ENCODE measurements at places on chromosomes 5 and 9.

GRCh38 chr9:70607926-70608325 lies 193.5 kb upstream of the KLF9 start:
- peak; percentile 67 for DNase-seq

DNA sequence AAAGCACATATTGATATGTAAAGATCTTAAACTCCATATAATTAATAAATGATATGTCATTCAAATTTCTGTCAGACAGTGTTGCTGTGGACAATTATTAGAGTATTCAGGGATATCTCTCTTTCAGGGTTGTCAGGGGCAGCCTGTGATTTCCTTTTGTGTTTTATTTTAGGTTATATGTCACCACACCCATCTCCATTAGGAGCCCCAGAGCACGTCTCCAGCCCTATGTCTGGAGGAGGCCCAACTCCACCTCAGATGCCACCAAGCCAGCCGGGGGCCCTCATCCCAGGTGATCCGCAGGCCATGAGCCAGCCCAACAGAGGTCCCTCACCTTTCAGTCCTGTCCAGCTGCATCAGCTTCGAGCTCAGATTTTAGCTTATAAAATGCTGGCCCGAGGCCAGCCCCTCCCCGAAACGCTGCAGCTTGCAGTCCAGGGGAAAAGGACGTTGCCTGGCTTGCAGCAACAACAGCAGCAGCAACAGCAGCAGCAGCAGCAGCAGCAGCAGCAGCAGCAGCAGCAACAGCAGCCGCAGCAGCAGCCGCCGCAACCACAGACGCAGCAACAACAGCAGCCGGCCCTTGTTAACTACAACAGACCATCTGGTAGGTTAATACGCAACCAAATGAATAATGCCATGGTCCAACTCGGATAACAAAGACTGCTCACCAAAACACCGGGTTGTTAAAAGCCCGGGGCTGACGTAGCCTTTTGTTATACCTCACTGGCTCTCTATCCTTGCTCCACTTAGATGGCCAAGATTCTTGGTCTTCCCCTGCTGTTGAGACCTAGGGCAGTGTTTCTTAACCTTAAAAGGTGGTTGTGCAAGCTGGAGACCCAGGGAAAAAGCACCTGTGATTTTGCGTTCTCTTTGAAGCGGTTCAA lies 24.4 kb downstream of the SMARCA2 start:
- DNase-seq, result no peak

- DNase-seq, result no peak
Measured at GRCh38 chr9:86340356-86341006, 13.7 kb downstream of the TUT7 start.

GRCh38 chr5:133384120-133384855 lies 228.1 kb downstream of the FSTL4 start:
- DNase-seq, result no peak

- DNase-seq, result no peak
Measured at GRCh38 chr5:140609126-140609525, 23.8 kb downstream of the CD14 start.

DNA sequence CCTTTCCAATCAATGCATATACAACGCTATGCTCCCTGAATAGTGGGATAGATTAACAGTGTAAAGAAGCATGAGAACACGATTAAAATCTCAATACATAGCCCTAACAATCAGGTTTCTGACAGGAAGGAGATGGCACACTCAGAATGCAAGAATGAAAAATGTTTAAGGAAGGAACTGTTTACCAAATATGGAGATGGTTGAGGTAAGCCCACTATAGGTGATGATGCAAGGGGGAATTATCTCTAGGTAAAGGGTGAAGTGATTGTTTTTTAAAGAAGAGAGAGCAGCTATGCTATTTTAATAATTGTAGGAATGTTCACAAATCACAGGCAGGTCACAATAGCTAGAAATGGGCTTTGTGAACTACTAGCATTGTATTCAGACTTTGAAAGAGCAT lies 302.4 kb downstream of the CHSY3 start:
- DNase-seq, result no peak

GRCh38 chr9:125968714-125969374 lies 221.7 kb downstream of the PBX3 start:
- no peak for DNase-seq

DNA sequence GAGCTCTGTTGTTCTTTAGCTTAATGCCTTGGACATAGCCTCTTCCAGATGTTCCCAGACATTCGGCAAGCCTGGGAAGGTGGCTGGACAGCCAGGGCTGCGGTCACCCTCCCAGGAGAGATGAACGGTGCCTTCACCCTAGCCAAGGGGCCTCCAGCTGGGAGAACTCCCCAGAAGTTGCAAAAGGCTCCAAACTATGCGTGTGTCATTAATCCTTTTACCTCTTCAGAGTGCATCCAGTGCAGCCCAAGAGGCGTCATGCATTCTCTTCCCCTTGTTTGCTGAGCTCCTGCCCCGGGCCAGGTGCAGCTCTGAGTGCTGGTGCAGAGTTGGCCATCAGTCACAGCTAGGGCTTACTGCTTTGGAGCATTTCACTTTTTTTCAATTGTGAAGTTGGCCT lies 22.8 kb downstream of the HMCN2 start:
- DNase-seq, result no peak

DNA sequence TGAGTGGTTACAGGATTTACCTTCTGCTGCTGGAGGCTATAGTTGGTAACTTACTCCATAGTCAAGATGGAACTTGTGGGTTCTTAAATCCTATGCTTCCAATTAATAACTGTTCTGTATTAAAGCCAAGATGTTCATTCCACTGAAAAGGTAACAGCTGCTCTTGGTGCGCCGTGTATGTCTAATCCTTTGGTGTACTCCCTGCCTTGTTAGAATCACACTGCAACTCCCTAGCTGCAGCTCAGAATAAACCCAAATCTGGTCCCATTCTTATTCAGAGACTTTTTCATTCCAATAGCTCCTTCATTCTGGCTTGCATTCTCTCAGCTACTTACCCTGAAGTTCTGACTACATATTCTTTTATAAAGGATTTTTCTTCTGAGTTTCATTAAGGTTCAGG lies 1355.5 kb downstream of the MAT2B start:
- no peak for DNase-seq

- no peak for DNase-seq
Measured at GRCh38 chr9:87310827-87311523, 186.7 kb upstream of the DAPK1 start.

GRCh38 chr9:87556821-87557220 lies 59.2 kb downstream of the DAPK1 start:
- DNase-seq, result no peak

DNA sequence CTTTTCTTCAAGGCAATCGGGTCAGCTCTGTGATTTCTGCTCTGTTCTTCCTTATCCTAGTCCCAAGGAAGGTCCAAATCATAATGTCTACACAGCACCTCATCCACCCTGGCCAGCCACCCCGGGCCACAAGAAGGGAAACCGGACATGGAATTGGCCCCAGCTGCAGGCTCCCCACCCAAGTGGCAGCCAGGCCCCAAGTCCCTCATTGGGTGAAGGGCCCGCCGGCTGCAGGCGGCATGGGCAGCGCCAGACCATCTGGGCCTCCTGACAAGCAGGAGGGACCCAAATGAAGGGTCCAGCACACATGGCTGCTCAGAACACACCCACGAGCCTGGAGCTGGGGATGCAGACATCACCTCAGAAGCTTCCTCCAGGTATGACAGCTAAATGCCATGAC lies 33.7 kb downstream of the BICD2 start:
- DNase-seq, result no peak

- peak; percentile 57 for DNase-seq
Measured at GRCh38 chr5:373710-374602, 52.4 kb downstream of the AHRR start.

DNA sequence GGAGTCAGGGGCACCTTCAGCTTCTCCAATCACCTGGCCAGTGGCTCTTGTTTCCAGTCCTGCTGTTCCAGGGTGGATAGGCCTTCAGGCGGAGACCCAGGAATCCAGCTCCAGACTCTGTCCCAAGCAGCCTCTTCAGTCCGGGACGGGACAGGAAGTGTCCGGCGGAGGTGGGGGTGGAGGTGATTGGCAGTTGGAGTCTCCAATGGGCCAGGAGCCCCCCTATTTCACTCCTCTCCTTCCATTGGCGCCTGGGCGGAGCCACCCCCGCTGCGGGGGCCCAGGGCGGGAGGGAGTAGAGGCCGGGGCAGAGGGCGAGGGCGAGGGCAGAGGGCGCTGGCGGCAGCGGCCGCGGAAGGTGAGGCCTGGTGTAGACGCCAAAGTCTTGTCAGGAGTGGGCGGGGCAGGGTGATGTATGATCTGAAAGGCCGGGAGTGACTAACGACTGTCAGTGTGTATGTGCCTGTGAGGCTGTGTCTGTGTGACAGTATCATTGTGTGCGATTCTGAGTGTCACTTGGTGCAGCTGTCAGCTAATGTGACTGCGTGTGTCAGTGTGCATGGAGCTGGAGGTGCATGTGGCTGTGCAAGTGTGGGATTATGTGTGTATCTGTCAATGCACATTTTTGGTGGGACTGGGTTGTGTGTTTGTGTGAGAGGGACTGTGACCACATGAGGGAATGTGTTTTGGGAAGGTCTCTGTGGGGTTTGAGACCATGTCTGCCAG lies at the start of gene IL11RA:
Gene IL11RA, plus strand, starts transcription at position 310 of the 726 bp plus-strand sequence. CDS start 3,033 bp downstream, outside the sequence.
- DNase-seq, result no peak

- peak; percentile 67 for DNase-seq
Measured at GRCh38 chr9:91727316-91727861, 222.6 kb downstream of the ROR2 start.

- DNase-seq, result no peak
Measured at GRCh38 chr9:129414993-129415941, 205.6 kb downstream of the C9orf50 start.

- no peak for DNase-seq
Measured at GRCh38 chr5:170495825-170496661, 7.8 kb upstream of the KCNIP1 start.

DNA sequence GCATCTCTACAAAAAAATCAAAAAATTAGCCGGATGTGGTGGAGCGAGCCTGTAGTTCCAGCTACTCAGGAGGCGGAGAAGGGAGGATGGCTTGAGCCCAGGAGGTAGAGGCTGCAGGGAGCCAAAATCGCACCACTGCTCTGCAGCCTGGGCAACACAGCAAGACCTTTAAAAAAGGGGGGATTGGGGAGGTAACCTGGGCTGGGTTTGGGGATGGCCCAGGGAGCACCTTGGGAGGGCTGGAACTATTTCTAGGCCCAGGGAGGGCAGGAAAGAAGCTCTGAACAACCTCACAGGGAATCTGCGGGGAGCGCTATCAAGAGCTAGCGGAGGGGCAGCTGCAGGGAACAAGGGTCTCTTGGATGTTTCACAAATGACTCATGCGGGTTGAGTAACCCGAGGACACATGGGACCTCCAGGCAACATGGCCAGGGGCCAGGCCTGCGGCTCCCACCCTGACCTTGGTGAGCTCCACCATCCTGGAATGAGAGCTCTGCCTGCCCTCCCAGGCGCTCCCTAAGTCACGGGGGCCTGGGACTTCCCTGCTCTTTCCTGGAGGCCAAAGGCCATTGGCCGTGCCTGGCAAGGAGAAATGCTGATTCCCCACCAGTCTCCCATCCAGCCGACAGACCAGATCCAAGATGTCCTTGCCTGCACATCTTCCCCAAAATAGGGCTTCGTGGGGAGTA lies 23.4 kb downstream of the SARDH start:
- no peak for DNase-seq

DNA sequence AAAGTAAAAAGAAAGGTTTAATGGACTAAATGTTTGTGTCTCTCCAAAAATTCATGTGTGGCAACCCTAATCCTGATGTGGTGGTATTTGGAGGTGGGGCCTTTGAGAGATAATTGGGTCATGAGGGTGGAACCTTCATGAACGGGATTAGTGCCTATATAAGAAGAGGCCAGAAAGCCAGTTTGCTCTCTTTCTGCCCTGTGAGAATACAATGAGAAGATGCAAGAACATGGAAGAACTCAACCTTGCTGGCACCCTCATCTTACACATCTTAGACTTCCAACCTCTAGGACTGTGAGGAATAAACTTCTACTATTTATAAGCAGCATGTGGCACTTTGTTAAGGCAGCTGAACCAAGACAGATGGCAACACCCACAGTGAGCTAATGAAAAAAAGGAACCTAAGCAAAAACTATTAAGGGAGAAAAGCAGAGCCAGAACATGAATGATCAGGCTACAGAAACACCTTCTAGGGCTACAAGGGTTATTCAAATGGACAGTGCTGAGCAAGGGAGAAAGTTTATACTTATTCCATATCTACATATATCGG lies 159.5 kb downstream of the PLK2 start:
- DNase-seq, result no peak

DNA sequence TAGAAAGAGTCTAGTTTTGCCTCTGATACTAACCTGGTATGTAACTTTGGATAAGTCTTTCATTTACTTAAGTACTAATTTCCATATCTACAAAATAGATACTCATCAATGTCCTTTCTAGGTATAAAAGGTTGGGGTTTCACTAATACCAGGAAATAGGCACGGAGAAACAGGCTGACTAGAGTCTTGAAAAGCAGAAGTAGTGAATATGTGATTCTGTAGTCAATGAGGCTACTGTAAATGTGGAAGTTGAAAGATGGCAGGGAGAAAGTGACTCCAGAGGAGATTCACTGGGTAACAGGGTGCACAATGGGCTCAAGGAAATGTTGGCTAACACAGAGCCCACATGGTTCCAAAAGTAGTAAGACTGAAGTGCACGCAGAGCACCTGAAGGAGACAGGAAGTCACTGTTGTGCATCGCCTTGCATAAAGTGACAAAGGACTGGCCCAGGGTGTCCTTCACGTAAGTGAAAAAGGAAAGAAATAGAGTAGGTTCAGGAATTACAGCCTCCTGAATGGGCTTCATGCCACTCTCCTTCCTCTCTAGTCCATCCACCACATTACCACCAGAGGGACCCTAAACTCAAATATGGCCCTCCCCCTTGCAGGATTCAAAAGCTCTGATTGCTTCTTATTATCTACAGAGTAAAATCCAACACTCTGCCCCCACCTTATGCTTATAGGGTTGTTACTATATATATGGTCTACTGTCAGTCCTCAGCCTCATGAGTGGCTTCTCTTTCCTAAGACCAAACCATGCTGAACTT lies 288.0 kb upstream of the SMARCA2 start:
- peak; percentile 7 for DNase-seq

- DNase-seq, result peak; percentile 43
Measured at GRCh38 chr9:137460363-137461315, 1.5 kb upstream of the NSMF start.

DNA sequence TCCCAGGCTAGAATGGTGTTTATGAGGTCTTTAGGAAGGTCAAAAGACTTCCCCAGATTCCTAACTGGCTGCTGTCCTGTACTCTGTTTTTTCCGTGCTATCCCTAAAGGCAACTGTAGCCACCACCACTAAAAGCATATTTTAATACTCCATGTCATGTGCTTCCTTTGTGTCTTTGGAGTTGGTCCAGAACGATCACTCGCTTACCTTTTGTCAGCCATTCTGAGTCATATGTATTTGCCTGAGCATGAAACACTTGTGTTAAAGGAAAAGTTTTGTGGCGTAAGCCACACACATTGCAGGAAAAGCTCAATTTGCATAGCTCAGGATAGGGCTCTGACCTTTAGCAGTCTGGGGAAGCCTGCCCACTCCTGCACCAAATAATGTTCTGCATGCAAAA lies 299.6 kb downstream of the NTRK2 start:
- no peak for DNase-seq

DNA sequence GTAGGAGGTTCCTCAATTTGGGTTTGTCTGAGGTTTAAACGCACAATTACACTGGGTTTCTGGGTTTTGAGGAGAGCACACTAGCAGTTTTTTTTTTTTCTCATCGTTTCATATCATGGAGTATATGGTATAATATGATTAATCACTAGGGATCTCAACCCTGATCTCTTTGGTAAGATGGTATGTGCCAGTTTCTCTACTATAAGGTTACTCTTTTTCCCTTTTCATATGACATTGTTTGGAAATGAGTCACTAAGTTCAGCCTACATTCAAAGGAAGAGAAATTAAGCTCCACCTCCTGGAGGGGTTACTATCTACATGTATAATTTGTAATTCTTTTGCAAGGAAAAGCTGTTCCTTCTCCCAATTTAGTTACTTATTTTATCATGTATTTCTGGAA lies 35.2 kb downstream of the MTRR start:
- DNase-seq, result no peak

Data from B cell (primary cell).